Right renal pelvis (tissue), 4 donors: ENCODE measurements at places on chromosomes 7 and 10. TPM values are rescaled to one million over a fixed set of nuclear protein-coding genes. Genes with fewer than 3 reads are reported as not detected.

ATG9B gene
- 2.1 TPM for polyA plus RNA-seq

DNA sequence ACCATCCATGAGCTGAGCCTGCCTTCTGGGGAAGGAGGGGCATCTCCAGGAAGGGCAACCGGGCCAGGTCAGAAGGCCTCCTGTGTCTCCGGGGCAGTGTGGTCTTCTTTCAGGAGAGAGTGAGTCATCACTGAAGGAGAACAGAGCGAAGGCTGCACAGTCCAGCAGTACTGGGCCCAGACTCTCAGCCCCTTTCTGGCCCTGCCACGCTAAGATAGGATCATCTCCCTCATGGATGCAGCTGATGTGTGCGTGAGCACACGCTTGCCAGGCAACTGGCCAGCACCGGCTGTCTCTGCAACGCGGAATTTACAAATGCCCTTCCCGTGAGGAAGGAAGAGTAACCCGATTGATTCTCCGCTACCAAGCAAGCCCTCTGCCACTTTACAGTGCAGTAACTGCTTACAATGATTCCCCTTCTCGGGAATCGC, 328.2 kb downstream of the TNS3 start:
- no peak for DNase-seq

GRCh38 chr7:99012722-99013121, 131.2 kb downstream of the SMURF1 start:
- no peak for DNase-seq

GRCh38 chr7:98840722-98841121, 29.1 kb downstream of the TMEM130 start:
- DNase-seq, result no peak

DNA sequence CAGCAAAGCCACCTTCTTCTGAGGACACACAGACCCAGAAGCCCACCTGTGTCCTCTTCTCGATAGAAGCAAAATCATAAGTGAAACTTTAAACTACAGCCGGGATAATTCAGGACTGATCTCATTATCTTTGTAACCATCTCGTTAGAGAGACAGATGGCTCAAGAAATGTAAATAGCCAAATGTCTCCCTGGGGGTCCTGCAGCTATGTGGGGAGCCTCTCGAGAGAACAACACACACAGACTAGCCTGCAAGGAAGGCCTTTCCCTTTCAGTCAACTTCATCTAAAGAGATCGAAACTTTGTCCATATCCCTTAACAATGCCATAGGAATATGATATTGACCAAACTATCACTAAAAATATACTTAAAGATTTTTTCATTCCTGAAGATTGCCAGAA, 93.5 kb downstream of the VWC2 start:
- no peak for DNase-seq

CPA2 gene
- polyA plus RNA-seq, result 0.34 TPM
